ENCODE measurements at places on chromosomes 16 and 17.
A peak's percentile ranks its signal among the peaks of the same experiment; 100 is the strongest.

- no peak for DNase-seq
- no peaks in the 10 kb centered on the region for H3K27me3 ChIP-seq
- no peak overlapping the region for H3K4me3 ChIP-seq
- H3K27ac ChIP-seq, result no peak overlapping the region
- H3K36me3 ChIP-seq, result no peaks in the 10 kb centered on the region
These were observed 206.2 kb downstream of the ANKFN1 start for GRCh38 chr17:56359518-56359917.

GRCh38 chr16:83143788-83144187, 517.0 kb downstream of the CDH13 start:
- no peak for DNase-seq
- no peaks in the 10 kb centered on the region for H3K4me1 ChIP-seq
- no peak overlapping the region for H3K4me3 ChIP-seq
- H3K27me3 ChIP-seq, result no peaks in the 10 kb centered on the region
- no peaks in the 10 kb centered on the region for H3K36me3 ChIP-seq
- H3K27ac ChIP-seq, result no peak overlapping the region

DNA sequence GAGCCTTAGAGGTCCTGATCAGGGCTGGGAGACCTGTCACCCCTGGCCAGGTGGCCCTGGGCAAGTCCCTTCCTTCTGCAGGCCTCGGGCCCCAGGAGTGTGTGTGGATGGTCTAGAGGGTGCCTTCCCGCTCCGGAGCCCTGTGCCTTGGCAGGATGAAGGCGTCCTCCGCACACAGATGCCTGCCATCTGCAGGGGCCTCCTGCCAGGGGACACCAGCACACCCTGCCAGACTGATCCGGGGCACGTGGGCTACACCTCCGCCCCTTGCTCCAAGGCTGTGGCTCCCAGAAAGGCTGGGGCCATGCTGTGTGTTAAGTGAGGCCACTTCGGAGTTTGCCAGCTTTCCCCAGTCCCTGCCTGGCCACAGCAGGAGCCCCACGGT, 30.7 kb downstream of the NPTX1 start:
- H3K27ac ChIP-seq, result no peak overlapping the region
- H3K4me1 ChIP-seq, result no peaks in the 10 kb centered on the region
- no peak overlapping the region for H3K4me3 ChIP-seq
- no peaks in the 10 kb centered on the region for H3K27me3 ChIP-seq
- no peak for DNase-seq

GRCh38 chr17:37519251-37519985, 29.7 kb downstream of the DUSP14 start:
- no peaks in the 10 kb centered on the region for H3K27me3 ChIP-seq
- DNase-seq, result no peak

DNA sequence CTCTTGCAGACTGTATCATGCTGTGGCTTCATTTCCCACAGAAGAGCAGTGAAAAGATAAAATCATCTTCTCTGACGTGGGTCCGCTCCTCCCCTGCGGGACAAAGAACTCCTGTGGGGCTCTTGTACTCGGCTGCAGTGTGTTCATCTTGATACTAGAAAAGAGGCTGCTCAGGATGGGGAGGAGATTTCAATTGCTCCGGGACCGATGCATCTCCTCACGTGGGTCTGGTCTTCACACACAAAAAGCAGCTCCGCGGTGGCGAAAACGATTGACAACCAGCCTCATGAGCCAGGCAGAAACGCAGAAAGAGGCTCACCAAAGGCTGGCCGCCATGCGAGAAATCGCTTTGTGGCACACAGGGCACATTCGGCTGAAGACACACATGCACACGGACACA, 14.4 kb upstream of the KCNJ18 start:
- no peaks in the 10 kb centered on the region for H3K27me3 ChIP-seq
- H3K4me3 ChIP-seq, result no peak overlapping the region
- H3K4me1 ChIP-seq, result no peaks in the 10 kb centered on the region
- no peaks in the 10 kb centered on the region for H3K36me3 ChIP-seq
- no peak overlapping the region for H3K27ac ChIP-seq

GRCh38 chr16:81888520-81889394, 109.7 kb downstream of the PLCG2 start:
- no peaks in the 10 kb centered on the region for H3K27me3 ChIP-seq
- no peaks in the 10 kb centered on the region for H3K4me1 ChIP-seq
- no peak overlapping the region for H3K4me3 ChIP-seq

DNA sequence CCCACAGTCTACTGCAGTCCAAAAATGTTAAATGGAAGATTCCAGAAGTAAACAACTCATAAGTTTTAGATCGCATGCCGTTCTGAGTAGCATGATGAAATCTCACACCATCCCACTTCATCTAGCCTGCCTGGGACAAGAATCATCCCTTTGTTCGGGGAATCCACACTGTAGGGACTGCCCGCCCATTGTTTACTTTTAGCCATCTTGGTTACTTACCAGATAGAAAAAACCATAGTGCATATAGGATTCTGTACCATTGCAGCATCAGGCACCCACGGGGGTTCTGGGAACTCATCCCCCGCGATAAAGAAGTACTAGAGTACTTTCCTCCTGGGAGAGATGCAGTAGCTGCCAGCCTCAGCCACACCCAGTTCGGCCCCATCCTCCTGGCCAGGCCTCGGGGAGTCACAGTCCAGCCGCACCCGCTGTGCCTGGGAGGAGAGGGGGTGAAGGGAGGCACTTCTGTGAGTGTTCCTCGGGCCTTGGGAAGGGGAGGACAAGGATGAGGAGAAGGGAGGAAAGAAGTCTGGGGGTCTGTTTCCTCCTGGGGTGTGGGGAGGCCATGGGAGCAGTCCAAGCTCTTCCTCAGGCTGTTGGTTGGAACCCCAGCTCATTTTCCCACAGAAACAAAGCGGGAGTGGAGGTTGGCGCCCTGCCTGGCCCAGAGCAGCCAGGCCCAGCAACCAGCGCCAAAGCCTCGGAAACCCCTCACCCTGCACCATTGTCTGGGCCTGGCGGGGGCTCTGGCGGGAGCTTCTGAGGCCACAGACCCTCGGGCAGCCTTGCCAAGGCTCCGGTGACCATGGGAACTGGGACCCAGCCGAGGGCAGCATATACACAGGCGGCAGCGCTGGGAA, 8.9 kb downstream of the TRIM47 start:
- H3K27ac ChIP-seq, result no peak overlapping the region
- no peak overlapping the region for H3K4me3 ChIP-seq
- H3K36me3 ChIP-seq, result no peaks in the 10 kb centered on the region
- no peaks in the 10 kb centered on the region for H3K27me3 ChIP-seq
- peaks cover 3% of the 10 kb centered on the region for H3K4me1 ChIP-seq
- DNase-seq, result no peak

DNA sequence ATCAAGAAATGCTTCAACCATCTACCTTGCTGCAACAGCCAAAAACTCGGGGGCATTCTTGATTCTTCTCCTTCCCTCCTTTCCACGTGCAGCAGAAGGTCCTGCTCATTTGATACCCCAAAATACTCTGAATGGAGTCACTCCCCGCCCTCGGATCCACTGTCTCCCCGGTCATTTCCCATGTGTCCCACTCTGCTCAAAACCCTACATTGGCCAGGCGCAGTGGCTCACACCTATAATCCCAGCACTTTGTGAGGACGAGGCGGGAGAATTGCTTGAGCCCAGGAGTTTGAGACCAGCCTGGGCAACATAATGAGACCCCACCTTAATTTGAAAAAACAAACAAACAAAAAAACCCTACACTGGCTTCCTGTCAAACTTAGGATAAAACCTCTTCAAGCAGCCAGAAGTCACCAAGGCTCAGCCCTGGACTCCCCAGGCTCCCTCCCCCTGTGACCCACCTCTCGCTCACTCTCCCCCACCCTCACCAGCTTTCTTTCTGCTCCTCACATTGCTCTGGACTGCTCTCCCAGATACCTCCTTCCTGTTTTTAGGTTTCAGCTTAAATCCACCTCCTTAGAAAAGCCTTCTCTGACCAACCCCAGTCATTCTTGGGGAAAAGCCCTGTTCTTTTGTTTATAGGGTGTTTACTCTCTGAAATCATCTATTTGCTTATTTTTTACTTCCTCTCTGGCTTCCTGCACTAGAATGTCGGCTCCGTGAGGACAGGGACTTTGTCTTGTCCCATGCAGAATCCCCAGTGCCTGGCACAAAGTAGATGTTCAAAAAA, 2.8 kb downstream of the SLC13A2 start:
- H3K4me1 ChIP-seq, result peaks cover 29% of the 10 kb centered on the region
- H3K27ac ChIP-seq, result no peak overlapping the region
- DNase-seq, result no peak
- H3K27me3 ChIP-seq, result no peaks in the 10 kb centered on the region
- no peak overlapping the region for H3K4me3 ChIP-seq

- peak overlapping the region; percentile 63 for H3K27ac ChIP-seq
- no peaks in the 10 kb centered on the region for H3K27me3 ChIP-seq
- H3K4me3 ChIP-seq, result no peak overlapping the region
- H3K36me3 ChIP-seq, result no peaks in the 10 kb centered on the region
These were observed 19.8 kb upstream of the CMIP start for GRCh38 chr16:81424771-81425170.

DNA sequence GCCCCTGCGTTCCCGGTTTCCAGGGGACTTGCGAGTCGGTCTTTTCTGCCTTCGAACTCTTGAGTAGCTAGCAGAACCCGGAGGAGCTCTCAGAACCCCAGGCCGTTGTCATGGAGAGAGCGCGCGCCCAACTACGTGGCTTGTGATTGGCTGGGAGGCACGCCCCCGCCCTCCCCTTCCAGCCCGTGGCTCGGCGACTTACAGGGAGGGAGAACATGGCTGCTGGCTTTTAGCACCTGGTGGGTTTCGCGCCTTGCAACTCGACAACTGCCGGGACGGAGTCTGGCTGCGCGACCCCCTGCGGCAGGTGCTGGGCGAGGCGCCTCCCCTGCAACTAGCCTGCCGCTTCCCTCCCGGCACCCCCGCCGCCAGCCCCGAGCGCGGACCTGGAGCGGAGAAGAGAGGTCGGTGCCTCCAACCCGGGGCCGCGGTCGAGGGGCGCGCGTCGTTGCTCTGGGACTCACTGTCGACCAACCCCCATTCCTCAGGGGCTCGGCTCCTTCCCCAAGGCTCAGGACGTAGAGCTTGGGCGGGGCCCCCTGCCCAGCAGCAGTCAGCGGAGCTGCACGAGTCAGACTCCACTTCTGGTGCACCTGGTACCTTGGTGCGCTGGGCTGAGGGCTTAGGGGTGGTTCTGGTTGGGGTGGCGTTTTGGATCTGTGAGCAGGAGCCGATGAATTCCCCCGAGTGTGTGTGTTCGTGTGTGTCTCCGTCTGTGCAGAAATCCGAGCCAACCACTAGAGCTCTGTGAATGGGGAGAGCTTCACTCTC, 9.0 kb upstream of the ZFP90 start:
- peaks cover 20% of the 10 kb centered on the region for H3K4me1 ChIP-seq
- peak overlapping the region; percentile 49 for H3K4me3 ChIP-seq
- no peak overlapping the region for H3K27ac ChIP-seq
- DNase-seq, result peak; percentile 59

DNA sequence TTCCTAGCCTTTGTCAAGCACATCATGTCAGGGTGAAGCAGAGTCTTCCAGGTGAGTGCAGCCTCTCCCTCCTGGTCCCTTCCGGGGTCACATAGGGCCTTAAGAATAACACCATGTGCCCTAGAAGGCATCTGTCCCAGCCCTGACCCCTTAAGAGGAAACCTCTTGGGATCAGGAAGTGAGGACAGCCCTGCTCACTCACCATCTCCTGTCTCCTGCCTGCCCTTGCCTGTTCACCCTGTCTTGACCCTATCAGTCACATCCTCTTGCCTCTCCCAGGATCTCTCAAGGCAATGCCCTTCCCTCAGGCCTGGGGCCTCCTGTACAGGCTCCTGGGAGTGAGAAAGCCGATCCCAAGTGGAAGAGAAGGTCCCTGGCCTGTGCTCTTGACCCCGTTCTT, 13.9 kb downstream of the MYL4 start:
- peaks cover 8% of the 10 kb centered on the region for H3K4me1 ChIP-seq
- H3K36me3 ChIP-seq, result no peaks in the 10 kb centered on the region
- H3K27me3 ChIP-seq, result peaks cover 4% of the 10 kb centered on the region

DNA sequence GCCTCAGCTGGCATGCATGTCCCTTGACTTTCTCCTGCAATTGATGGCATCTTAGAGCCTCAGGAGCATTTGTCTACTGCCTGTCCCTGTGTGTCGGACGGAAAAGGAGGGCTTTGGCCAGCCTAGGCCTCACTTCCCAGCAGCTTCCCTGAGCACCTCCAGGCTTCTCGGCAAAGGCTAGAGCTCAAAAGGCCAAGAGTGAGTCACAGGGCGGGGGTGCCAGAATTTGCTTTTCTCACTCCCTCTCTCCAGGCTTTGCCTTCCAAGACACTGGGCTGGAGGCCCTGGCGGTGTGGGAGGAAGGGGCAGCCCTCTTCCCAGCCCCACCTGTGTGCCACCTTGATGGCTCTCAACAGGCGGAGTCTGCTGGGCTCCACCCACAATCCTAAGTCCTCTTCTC, 107.3 kb upstream of the MAF start:
- no peaks in the 10 kb centered on the region for H3K4me1 ChIP-seq
- no peaks in the 10 kb centered on the region for H3K36me3 ChIP-seq
- H3K27ac ChIP-seq, result no peak overlapping the region
- H3K27me3 ChIP-seq, result no peaks in the 10 kb centered on the region
- no peak for DNase-seq

DNA sequence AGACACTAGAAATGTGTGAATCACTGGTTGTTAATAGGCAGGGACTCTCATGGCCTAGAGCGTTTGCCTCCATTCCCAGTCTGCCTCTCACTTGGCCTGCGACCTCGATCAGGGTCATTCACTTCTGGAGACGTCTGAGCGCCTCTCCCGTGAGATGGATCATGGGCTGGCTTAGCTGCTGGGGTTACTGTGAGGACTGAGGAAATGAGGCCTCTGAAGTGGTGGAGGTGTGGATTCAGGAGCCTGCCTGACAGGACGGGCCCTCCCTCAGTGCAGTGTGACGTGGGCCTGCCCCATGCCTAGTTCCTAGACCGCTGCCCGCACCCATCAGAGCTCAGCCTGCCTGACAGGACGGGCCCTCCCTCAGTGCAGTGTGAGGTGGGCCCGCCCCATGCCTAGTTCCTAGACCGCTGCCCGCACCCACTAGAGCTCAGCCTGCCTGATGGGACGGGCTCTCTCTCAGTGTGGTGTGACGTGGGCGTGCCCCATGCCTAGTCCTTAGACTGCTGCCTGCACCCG, 61.9 kb downstream of the BANP start:
- H3K27ac ChIP-seq, result no peak overlapping the region
- DNase-seq, result no peak
- no peaks in the 10 kb centered on the region for H3K27me3 ChIP-seq
- H3K36me3 ChIP-seq, result peaks cover 89% of the 10 kb centered on the region

DNA sequence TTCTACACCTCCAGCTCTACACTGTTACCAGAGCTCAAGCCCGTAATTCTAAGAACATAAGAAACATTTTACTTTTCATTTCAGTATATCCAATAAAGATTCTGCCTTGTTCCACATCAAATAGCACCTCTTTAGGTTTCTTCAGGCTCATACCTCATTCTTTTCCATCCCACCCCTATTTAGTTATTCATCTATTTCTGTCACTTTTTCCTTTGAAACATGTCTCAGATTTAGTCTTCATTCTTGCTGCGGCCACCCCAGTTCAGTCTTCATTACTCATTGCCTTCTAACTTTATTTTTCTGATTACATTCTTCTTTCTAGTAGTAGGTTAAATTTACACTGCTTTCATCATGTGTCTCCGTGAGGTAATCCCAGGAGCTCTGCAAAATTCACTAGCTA, 33.5 kb downstream of the PPM1E start:
- no peak overlapping the region for H3K27ac ChIP-seq
- no peaks in the 10 kb centered on the region for H3K4me1 ChIP-seq
- peaks cover 7% of the 10 kb centered on the region for H3K27me3 ChIP-seq
- no peak overlapping the region for H3K4me3 ChIP-seq

Measured in CD14-positive monocyte (primary cell).